RWPE1 (cell line): ENCODE measurements at places on chromosomes 1 and 21.
A peak's percentile ranks its signal among the peaks of the same experiment; 100 is the strongest.

DNA sequence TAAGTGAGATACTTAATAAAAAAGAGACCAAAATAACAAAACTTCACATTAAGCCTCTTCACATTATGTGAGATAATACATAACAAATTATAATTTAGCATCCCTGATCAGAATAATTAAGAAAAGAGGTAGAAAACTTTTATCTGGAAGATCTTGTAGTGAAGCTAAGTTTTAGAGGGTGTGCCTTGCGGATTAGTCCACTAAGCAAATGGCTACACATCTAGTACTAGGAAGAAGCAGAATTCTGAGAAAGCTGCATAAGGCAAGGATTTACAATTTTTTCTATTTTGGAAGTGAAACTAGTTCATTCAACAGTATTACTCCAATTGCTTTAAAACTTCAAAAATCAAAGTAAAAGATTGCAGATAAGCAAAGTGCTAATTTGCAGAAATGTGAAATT, 3.5 kb downstream of the YOD1 start:
- DNase-seq: no peak

DNA sequence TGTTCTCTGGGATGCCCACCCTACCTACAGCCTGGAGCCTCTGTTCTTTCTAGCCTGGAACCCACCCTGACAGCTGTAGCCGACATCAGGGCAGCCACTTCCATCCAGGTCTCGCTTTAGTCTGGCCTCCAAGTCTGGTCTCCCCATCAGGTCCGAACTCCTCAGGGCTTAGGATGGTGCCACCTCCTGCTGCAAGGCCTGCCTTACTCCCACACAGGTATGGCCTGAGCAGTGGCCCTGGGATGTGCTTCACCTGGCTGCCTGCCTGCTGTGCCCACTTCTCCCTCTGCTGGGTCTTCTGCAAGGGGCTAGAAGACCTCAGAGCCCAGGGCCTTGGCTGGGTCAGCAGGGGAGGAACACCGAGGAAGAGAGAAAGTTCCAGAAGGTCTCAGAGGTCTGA, 35.7 kb upstream of the MAGOH start:
- no peak for DNase-seq

DNA sequence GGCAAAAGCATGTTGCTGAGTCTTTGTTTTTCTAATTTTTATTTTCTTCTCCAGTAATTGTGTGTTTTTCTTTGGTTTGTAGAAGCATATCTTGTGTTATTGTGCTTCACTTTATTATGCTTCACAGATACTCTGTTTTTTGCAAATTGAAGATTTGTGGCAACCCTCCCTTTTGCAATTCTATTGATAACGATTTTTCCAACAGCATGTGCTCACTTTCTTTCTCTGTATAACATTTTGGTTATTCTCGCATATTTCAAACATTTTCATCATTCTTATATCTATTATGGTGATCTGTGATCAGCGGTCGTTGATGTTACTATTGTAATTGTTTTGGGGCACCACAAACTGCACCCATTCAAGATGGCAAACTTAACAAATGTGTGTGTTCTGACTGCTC, 3.8 kb upstream of the ANGEL2 start:
- DNase-seq: no peak

DNA sequence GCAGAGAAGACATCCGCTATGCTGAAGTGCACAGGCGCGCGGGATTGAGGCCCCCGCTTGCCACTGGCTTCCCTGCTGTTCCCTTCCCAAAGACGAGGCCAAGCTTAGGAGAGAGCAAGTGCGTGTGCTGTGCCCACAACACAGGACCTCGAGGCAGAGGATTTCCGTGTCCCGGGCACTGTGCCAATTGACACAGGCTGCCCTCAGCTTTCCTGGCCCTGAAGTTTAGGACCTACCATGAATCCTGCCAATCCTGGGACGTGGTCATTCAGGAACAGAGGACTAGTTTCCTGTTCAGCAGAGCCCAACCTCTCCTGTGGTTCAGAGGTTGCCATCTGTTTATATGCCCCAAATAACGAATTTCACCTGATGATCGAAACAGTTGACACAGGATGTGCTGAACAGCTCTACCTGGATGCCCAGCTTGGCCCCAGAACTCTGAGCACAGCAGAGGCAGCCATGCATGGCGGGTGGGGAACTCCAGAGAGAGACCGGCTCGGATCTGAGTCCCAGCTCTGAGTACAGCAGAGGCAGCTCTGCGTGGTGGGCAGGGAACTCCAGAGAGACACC, 22.0 kb downstream of the SLC37A1 start:
- DNase-seq: no peak

DNA sequence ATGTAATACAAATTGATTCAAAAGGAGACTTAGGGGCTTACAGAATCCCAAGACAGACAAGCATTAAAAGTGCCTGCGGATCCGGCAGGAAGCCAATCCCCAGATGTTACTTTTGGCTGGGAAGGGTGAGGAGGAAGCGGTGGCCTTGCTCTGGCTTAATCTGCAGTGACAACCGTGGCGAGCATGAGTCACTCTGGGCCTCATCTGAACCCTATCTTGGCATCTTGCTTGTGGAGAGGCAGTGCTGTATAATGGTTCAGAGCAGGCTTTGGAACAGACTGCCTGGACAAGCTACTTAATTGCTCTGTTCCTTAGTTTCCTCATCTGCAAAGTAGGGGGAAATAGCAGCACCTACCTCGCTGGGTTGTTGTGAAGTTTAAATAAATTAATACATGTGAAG, 74.1 kb downstream of the XCL2 start:
- DNase-seq: no peak

DNA sequence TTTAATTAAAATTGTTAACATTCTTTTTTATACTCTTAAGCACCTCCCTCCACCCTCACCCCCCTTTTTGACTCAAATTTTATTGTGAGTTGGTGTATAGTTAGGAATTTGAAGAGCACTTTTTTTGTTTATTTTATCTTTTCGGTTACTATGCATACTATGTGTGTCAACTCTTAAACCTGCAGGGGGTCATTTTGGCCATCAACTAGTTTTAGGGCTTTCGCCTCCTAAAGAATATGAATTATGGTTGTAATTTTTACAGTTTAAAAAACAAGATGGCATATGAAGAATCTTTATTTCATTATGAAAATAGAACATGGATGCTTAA, 9.7 kb downstream of the BACH1 start:
- DNase-seq: no peak

GRCh38 chr1:77889671-77890070, 1.2 kb downstream of the NEXN start:
- DNase-seq: peak; percentile 74
